Activated naive CD4-positive, alpha-beta T cell treated with anti-CD3 and anti-CD28 coated beads for 36 hours (primary cell): ENCODE measurements at places on chromosomes 3 and 15. TPM values are rescaled to one million over a fixed set of nuclear protein-coding genes. Genes with fewer than 3 reads are reported as not detected.

CFAP100 gene
- total RNA-seq = not detected

ITIH4 gene
- 2.2 TPM for total RNA-seq

PKM gene
- total RNA-seq = 1,794 TPM

ROBO1 gene
- total RNA-seq = 0.20 TPM

GOLGA8T gene
- total RNA-seq = not detected

CSPG4 gene
- total RNA-seq = not detected

TAMM41 gene
- total RNA-seq = 21.4 TPM

DNA sequence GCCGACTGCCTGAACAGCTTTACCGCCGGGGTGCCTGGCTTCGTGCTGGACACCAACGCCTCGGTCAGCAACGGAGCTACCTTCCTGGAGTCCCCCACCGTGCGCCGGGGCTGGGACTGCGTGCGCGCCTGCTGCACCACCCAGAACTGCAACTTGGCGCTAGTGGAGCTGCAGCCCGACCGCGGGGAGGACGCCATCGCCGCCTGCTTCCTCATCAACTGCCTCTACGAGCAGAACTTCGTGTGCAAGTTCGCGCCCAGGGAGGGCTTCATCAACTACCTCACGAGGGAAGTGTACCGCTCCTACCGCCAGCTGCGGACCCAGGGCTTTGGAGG lies 815 bp downstream of the SPINT1 start:
- peak; percentile 49 for DNase-seq

DNA sequence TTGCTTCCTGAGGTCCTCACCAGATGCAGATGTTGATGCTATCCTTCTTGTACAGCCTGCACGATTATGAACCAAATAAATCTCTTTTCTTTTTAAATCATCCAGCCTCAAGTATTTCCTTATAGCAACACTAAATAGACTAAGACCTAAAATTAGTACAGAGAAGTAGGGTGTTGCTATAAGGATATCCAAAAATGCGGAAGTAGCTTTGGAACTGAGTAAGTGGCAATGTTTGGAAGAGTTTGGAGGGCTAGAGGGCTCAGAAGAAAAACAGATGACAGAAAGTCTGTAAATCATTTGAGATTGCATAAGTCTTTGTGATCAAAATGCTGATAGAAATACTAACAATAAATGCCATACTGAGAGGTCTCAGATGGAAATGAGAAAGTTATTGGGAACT lies 894.9 kb downstream of the DIPK2A start:
- no peak for DNase-seq

- no peak for DNase-seq
Measured at GRCh38 chr3:11199902-11200845, 45.9 kb downstream of the HRH1 start.

GRCh38 chr3:32951410-32951811 lies at the start of gene CCR4:
Gene CCR4 (plus strand): TSS chr3:32951644. CDS start chr3:32953423, 1,779 bp downstream.
- DNase-seq = peak; percentile 83

GRCh38 chr3:16378920-16379319 lies 113.9 kb downstream of the OXNAD1 start:
- peak; percentile 44 for DNase-seq

DNA sequence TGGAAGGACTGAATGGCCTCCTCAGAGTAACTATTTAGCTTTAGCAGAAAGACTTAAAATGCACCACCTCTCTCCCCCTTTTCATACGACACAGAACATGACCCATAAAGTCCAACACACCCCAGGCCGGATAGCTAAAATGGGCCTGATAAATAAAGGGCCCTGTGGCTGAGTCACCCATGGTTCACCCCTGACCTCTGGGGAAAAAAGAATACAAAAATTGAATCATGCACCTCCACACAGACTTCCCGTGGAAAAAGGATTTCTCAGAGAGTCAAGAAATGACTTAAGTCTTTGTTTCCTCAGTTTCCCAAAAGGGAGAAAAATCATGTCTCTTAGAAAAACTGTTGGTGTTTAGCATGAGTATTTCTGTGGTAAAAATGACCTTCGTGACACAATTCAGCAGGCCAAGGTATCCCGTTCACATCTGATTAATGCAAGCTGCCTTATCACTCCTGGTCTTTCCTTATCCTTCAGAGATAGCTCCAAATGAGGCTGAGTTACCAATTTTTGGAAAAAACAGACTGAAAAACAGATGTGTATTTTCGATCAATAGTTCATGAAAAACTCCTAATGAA lies 34.0 kb upstream of the ARHGEF3 start:
- no peak for DNase-seq

- DNase-seq = no peak
Measured at GRCh38 chr3:48576647-48577046, 13.1 kb upstream of the UCN2 start.

- DNase-seq = no peak
Measured at GRCh38 chr15:74222240-74223119, 13.6 kb upstream of the CCDC33 start.

- DNase-seq = no peak
Measured at GRCh38 chr15:95269242-95270183, 1038.2 kb downstream of the MCTP2 start.

GRCh38 chr3:168517249-168518071 lies 421.7 kb upstream of the GOLIM4 start:
- no peak for DNase-seq

GRCh38 chr3:57279685-57280084 lies 12.8 kb downstream of the ASB14 start:
- no peak for DNase-seq

DNA sequence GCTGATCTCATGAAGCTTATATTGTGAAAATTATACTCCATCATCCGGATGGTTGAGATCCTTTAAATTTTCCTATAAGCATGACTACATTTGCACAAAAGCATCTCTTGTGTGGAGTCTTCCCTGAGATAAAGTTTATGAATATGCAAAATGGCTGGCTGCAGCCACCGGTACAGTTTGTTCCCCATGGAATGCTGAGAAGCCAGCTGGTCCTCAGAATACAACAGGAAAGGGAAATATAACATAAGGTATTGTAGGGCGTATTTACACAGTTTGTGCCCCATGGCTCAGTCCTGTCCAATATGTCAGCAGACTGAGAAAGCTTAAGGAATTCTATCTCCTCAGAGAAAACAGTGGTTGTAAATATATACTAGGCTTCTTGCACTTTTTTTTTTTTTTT lies 468.6 kb downstream of the CNTN6 start:
- DNase-seq = no peak

GRCh38 chr15:31062911-31063310 lies 38.6 kb downstream of the TRPM1 start:
- DNase-seq = no peak

DNA sequence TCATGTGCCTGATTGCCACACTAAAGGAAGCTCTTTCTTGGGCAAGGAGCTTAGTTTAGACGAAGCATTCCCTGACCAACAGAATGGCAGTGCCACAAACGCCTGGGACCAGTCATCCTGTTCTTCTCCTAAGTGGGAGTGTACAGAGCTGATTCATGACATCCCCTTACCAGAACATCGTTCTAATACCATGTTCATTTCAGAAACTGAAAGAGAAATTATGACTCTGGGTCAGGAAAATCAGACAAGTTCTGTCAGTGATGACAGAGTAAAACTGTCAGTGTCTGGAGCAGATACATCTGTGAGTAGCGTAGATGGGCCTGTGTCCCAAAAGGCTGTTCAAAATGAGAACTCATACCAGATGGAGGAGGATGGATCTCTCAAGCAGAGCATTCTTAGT lies 18.4 kb downstream of the SENP5 start:
- DNase-seq = peak; percentile 18

- no peak for DNase-seq
Measured at GRCh38 chr3:196677353-196677752, 34.7 kb downstream of the CEP19 start.

GRCh38 chr3:186152361-186152798 lies 43.5 kb upstream of the ETV5 start:
- DNase-seq = no peak

- no peak for DNase-seq
Measured at GRCh38 chr15:78702609-78703333, 61.8 kb upstream of the CHRNB4 start.
